Hematopoietic multipotent progenitor cell (in vitro differentiated cells): ENCODE measurements at places on chromosomes 12 and 14.

GRCh38 chr12:77115471-77115870 lies 50.1 kb upstream of the E2F7 start:
- no peak for DNase-seq

GRCh38 chr12:26971963-26972362 lies 33.7 kb downstream of the FGFR1OP2 start:
- DNase-seq = peak; percentile 34

DNA sequence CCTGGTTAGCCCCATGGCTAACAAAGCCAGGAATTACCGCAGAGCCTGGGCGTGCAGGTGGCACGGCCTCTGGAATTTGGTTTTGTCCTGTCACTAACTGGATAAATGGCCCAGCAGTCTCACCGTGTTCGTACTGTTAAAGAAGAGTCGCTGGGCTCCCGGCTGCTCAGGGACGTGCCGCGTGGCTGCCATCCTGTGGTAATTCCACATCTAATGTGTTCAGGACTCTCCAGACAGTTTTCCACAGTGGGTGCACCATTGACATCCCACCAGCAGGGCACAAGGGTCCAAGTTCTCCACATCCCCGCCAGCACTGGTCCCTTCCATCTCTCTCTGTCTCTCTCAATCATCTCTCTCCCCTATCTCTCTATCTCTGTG lies 19.6 kb downstream of the NOC4L start:
- no peak for DNase-seq

GRCh38 chr14:29629839-29630238 lies 297.8 kb downstream of the PRKD1 start:
- DNase-seq = no peak
